ENCODE measurements at places on chromosomes 3 and 15.

- H3K27me3 ChIP-seq, result no peaks in the 10 kb centered on the region
- no peaks in the 10 kb centered on the region for H3K4me1 ChIP-seq
- H3K36me3 ChIP-seq, result no peaks in the 10 kb centered on the region
- no peak for DNase-seq
- H3K27ac ChIP-seq, result no peak overlapping the region
- H3K4me3 ChIP-seq, result no peak overlapping the region
Measured at GRCh38 chr3:170651260-170651845, 65.5 kb upstream of the SLC7A14 start.

GRCh38 chr3:192817053-192817452 lies 89.7 kb upstream of the FGF12 start:
- H3K27me3 ChIP-seq, result no peaks in the 10 kb centered on the region
- H3K4me3 ChIP-seq, result no peak overlapping the region
- H3K4me1 ChIP-seq, result no peaks in the 10 kb centered on the region
- H3K36me3 ChIP-seq, result no peaks in the 10 kb centered on the region
- DNase-seq, result no peak

DNA sequence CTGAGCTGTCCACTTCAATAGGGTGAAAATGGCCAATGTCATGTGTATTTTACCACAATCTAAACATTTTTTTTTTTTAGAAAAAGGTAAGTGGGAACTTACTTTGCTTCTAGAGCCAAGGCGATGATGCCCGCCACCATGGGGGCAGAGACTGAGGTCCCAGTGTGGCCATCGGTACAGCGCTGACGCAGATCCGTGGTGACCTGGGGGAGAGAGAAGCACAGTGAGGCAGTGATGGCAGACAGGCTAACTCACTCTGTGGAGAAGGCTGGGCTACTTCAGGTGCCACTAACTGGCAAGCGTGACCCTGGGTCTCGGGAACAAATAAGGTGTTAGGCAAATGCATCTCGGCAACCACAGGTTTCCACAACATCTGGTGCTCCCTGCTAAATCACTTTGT lies 94.3 kb upstream of the SNRPA1 start:
- no peak for DNase-seq
- no peaks in the 10 kb centered on the region for H3K27me3 ChIP-seq
- H3K36me3 ChIP-seq, result no peaks in the 10 kb centered on the region
- H3K27ac ChIP-seq, result no peak overlapping the region
- no peak overlapping the region for H3K4me3 ChIP-seq
- no peaks in the 10 kb centered on the region for H3K4me1 ChIP-seq

GRCh38 chr3:198088421-198088955 lies 128.5 kb downstream of the LMLN start:
- H3K4me3 ChIP-seq, result no peak overlapping the region
- no peaks in the 10 kb centered on the region for H3K36me3 ChIP-seq
- no peaks in the 10 kb centered on the region for H3K4me1 ChIP-seq

- H3K36me3 ChIP-seq, result no peaks in the 10 kb centered on the region
- H3K4me1 ChIP-seq, result no peaks in the 10 kb centered on the region
- H3K27me3 ChIP-seq, result no peaks in the 10 kb centered on the region
- H3K27ac ChIP-seq, result no peak overlapping the region
- DNase-seq, result no peak
Measured at GRCh38 chr15:57861034-57861638, 154.6 kb downstream of the POLR2M start.

DNA sequence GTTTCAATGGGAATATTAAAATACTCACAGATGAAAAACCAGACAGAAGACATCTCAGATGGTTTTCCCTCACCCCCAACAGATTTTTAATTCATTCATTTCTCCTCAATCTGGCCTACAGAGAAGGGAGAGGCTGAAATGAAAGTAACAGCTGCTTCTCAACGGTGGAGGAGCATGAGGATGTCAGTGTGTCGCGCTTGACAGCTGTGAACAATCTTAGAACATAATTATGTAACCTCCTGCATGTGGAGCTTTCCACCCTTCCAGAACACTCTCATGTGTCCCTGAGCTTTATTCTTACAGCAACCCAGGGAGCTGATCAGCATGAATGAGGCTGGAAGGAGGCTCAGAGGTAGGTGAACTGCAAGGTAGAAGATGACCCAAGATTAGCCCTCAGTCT lies 52.7 kb downstream of the MB21D2 start:
- no peak overlapping the region for H3K27ac ChIP-seq
- DNase-seq, result no peak
- no peak overlapping the region for H3K4me3 ChIP-seq
- no peaks in the 10 kb centered on the region for H3K27me3 ChIP-seq

- no peak overlapping the region for H3K27ac ChIP-seq
- no peak for DNase-seq
- no peak overlapping the region for H3K4me3 ChIP-seq
- H3K4me1 ChIP-seq, result no peaks in the 10 kb centered on the region
- no peaks in the 10 kb centered on the region for H3K36me3 ChIP-seq
Measured at GRCh38 chr3:61134532-61134931, 116.7 kb downstream of the FHIT start.

GRCh38 chr3:136008221-136008620 lies 42.7 kb downstream of the PPP2R3A start:
- no peak overlapping the region for H3K4me3 ChIP-seq
- no peaks in the 10 kb centered on the region for H3K36me3 ChIP-seq
- H3K27ac ChIP-seq, result no peak overlapping the region
- no peaks in the 10 kb centered on the region for H3K4me1 ChIP-seq
- H3K27me3 ChIP-seq, result no peaks in the 10 kb centered on the region

- no peaks in the 10 kb centered on the region for H3K36me3 ChIP-seq
- H3K27ac ChIP-seq, result no peak within 1 kb of the TSS
- H3K4me3 ChIP-seq, result peak within 1 kb of the TSS; percentile 15
- DNase-seq, result no peak
- peaks cover 13% of the 10 kb centered on the region for H3K4me1 ChIP-seq
Measured at GRCh38 chr15:41513506-41514227, at the start of gene LTK. Gene LTK, minus strand, starts transcription at chr15:41513827. Its CDS starts 118 bp downstream, at chr15:41513709.

DNA sequence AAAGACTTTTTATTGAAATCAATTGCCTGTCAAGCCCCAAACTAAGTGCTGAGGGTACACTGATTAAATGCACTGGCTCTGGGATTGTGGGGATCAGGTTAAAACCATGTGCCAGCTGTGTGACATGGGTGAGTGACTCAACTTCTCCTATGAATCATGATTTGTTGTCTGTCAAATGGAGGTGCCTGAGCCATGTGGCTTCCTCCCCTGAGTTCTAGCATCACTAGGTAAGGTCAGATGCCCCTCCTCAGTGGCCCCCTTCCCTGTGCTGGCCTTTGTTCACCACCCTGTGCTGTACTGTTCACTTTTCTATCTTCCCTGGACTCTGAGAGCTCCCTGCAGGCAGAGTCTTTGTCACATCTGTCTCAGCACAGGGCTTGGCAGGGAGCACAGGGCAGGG lies 43.6 kb upstream of the ATP2B2 start:
- no peaks in the 10 kb centered on the region for H3K36me3 ChIP-seq
- H3K27me3 ChIP-seq, result no peaks in the 10 kb centered on the region
- DNase-seq, result no peak
- no peaks in the 10 kb centered on the region for H3K4me1 ChIP-seq
